ENCODE measurements at places on chromosomes 1 and 21.

GRCh38 chr1:19074902-19075721 is 118.6 kb upstream of the IFFO2 start:
- DNase-seq: no peak

- peak; percentile 24 for DNase-seq
Observed at GRCh38 chr1:101188331-101188730, 48.5 kb upstream of the S1PR1 start.

- no peak for DNase-seq
Observed at GRCh38 chr21:32515874-32516273, 69.4 kb downstream of the TCP10L start.

DNA sequence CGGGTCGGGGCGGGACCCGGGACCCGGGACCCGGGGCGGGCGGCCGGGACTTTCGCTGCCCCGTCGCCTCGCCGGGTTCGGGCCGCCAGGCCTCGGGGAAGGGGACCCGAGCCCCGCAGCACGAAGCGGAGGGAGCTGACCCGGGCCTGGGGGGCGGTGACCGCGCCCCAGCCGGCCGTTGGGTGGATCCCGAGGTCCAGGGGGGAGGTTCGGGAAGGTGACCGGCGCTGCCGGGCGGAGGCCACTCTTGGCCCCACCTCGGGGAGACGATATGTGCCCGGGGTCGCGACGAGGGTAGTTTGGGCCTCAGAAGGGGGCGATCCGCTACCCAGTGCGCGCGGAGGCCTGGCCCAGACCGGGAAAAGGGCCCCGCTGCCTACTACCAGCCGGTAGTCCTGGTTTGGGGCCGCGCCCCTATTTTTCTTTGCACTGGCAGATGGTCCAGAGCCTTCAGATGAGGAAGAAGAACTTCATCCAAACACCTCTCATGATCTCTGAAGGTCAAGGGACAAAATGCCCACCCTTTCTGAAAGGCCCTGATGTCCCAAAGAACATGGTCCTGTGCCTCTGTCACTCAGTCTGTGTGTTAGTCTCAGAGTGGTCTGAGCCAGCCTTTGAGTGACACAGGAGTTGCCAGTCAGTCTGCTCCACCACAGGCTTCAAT is 766 bp downstream of the AGO4 start:
- peak; percentile 32 for DNase-seq

DNA sequence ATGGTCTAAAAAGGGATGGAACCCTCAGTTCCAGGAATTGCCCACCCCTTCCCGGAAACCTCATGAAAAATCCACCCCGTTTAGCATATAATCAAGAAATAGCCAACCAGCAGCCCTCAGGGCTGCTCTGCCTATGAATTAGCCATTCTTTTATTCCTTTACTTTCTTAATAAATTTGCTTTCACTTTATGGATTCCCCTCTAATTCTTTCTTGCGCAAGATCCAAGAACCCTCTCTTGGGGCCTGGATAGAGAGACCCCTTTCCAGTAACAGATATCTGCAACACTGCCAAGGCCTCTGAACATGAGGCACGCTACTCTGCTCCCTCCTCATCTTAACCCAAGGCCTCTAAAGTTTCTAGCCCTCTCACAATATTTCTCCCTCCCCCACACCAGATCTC is 58.9 kb upstream of the POU2F1 start:
- no peak for DNase-seq

DNA sequence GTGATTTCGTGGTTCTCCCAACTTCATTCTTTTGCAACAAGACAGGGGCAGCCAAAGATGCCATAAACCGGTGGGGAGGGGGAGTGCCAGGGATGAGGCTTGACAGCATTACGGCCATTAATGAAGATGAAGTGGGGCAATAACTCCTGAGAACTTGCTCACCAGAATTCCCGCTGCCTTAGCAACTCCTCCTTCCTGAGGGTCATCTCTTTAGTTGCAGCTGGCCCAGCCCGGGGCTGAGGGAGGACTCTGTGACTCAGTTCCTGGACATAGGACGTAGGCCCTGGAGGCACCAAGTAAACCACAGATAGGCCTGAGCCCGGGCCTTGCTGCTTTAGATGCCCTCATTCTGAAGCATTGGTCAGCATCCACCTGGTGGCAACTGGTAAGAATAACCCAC is 330.2 kb downstream of the RRAGC start:
- DNase-seq: no peak

DNA sequence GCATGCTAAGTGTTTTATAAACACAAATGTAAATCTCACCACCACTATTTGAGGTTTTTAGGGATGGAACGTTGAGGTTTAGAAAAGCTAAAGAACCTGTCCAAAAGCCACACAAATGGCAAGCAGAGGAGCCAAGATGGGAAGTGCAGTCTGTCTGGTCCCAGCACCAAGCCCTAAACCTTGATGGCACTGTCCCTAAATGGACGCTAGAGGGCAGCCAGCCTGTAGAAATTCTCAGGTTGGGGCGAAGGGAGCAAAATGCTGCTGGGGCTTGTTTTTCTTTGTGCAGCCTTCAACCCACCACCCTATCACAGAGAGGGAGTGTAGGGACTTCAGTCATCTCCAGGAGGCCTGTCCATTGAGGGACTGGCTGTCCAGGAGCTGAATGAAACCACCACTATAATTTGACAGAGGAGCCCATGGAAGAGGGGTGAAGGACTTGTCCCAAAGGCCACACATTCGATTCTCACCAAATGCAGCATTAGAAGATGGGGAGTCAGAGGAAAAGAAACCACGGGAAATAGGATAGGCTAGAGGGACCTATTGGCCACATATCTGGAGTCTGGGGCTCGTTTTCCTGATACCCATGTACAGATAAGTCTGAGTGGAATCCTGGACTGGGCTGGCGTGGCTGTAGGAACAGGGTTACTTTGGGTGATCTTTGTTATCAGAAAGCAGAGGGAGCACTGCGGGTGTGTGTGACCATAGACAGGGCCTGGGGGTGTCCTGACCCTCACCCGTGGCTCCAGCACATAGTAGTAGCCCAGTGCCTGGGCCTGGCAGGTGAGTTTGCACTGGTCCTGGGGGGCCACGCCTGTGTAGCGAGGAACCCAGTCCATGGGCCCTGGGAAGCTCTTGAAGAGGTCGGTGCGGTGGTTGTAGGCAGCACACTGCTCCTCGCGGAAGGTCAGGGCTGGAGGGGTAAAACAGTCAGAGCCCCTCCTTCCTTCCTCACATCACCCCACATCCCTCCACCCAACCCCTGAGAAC is 6.1 kb downstream of the ADAMTS4 start:
- peak; percentile 85 for DNase-seq

- DNase-seq: no peak
Observed at GRCh38 chr1:93991271-93991670, 82.0 kb upstream of the GCLM start.

DNA sequence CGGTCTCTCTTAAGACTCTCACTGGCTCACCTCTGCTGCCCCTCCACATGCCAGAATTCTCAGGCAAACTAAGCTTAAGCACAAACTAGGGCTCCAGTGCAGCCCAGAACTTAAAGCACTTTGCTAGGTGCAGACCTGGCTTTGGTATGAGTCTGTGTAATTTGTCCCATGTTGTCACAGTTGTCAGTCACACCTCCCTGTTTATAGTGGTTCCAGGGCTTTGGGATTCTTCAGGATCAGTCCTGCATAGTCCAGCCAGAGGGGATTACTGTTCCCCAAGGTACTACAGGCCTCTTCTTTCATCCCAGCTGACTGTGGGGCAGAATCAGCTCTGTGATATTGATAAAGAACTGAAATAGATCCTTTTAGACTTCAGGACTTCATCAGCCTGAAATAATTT is 105.0 kb upstream of the UBE2U start:
- no peak for DNase-seq

DNA sequence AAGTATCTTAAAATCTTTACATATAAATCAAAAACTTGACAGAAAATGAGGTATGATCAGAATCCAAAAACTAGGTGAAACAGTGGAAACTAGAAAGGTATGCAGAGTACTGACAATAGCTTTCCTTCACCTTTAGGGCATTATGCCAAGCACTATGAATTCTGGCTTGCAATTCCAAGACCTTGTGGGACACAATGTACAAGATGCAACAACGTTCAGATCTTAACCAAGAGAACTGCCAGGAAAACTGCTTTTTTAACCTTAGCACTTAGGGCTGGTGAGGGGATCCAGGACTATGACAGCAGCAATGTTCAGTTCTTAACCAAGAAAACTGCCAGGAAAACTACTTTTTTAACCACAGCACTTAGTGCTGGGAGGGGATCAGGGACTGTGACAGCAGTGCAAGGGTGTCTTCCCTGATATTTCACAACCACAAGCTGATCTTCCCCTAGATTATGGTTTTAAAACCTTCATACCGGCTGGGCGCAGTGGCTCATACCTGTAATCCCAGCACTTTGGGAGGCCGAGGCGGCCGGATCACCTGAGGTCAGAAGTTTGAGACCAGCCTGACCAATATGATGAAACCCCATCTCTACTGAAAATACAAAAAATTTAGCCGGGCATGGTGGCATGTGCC is 22.3 kb downstream of the FOXJ3 start:
- DNase-seq: no peak

GRCh38 chr21:18832950-18833349 is 429.4 kb upstream of the TMPRSS15 start:
- DNase-seq: peak; percentile 85

DNA sequence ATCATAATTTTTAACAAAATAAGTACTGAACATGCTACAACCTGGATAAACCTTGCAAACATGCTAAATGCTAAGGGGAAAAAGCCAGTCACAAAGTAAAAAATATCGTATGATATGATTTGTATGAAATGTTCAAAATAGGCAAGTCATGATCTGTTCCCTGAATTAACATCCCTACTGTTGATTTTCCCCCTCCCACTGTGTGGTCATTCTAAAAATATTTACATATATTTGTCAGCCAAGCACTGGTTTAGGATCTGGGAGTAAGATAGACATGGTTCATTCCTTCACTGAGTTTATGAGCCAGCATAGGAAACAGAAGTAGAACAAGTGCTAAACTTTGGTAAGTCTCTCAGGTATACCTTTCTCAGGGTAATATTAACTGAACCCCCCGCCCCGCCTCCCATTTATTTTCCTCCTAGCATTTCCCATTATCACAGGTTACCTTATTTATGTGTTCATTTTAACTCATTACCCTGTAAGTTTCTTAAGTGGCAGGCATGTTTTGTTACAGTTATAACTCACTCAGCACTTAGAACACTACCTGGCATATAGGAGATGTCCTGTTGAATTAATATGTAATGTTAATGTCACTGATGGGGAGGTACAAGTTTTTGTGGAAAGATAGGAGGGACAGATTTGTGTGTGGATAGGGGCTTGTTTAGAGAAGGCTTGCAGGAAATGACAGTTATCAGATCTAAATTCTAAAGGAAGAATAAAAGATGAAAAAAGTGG is 12.3 kb downstream of the UQCRH start:
- DNase-seq: peak; percentile 63

GRCh38 chr1:94927405-94928175 is 680 bp upstream of the CNN3 start:
- DNase-seq: no peak

GRCh38 chr1:27575840-27576331 is 28.1 kb downstream of the AHDC1 start:
- DNase-seq: peak; percentile 51

GRCh38 chr1:50720457-50721053 is 239.5 kb downstream of the FAF1 start:
- no peak for DNase-seq

DNA sequence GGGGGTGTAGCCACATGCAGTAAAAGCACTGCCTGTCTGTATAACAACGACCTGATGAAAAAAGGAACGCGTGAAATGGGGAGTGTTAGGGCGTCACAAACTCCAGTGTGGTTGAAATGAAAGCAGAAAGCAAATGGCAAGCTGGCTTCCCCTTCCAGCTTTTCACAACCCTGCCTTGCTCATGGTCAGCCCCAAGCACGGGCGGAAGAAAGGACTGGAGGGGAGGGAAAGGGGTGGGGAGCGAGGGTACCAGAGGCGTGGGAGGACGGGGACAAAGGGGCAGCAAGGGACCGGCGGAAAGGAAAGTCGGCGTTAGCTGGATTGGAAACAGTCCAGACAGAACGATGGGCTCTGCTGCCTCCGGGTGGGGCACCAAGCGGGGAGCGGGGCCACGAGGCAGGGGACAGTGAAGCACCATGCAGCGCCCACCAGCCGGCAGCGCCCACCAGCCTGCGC is 9.6 kb downstream of the VPS26C start:
- peak; percentile 47 for DNase-seq

- DNase-seq: no peak
Observed at GRCh38 chr21:29074007-29074376, 544 bp upstream of the CCT8 start.

GRCh38 chr21:25640202-25640942 is 1.3 kb downstream of the JAM2 start:
- no peak for DNase-seq

DNA sequence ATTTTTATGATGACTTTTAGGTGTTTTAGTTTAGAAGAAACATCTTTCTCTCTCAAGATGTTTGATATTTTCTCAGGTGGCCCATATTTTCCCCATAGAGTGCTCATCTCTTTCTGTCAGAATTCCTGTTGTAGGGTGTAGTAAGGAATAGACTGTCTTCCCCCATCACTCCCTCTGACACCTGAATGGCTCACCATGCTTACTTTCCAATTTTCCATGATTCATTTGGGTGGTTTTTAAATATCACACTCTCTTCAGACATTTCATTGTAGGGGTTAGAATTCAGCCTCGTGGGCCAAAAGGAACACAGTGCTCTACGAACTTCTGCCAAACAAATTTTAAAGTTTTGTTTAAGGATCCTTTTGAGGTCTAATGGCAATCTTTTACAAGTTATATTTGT is 24.0 kb downstream of the GIPC2 start:
- DNase-seq: peak; percentile 61

GRCh38 chr21:34762786-34763185 is 94.0 kb downstream of the CLIC6 start:
- DNase-seq: no peak

DNA sequence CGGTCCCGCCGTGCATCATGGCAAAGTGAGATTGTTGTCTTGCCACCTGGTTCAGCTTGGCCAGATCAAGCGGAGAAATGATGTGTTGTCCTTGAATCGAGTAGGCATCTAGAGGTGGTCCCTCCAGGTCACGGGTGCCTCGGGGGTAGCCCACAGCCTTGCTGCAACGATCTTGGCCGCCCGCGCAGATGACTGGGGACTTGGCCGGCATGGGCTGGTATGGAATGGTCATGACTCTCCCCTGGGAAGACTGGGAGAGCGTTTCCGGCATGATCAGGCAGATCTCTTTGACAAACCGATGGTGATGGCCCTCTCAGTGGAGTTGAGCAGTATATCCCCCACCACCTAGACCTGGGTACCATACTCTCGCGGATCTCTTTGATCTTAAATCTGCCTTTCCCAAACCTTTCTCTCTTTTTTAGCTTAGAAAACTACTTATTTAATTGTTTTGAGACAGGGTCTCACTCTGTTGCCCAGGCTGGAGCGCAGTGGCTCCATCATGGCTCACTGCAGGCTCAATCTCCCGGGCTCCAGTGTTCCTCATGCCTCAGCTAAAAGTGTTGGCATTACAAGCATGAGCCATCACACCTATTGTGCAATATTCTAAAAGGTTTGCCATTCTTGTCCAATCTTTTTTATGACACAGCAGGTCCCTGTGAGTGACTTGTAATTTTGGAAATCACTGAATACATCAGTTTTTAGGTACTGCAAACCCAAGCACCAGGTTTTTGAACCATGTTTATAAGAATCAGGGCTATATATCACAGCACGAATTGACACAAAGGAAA is 9.4 kb upstream of the ELAPOR1 start:
- DNase-seq: no peak

- DNase-seq: no peak
Observed at GRCh38 chr1:14549897-14550620, 48.4 kb upstream of the KAZN start.
